Psoas muscle (tissue), 8 donors: ENCODE measurements at places on chromosomes 3 and 15.

DNA sequence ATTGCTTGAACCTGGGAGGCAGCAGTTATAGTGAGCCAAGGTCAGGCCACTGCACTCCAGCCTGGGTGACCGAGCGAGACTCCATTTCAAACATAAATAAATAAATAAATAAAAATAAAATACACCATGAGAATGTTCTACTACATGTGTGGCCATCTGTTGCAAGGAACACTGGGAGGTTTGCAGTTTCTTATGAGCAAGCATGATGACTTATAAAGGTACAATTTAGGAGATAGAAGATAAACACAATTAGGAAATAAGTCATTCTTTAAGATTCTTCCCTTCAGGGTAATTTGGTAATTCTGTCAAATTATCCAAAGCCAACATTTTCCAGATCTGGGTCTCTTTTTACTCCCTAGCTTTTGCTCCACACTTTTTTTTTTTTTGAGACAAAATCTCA is 13.4 kb downstream of the HTR3C start:
- no peak for DNase-seq

GRCh38 chr3:5874931-5875341 is 687.4 kb downstream of the EDEM1 start:
- DNase-seq = no peak

- no peak for DNase-seq
These were observed 302.2 kb downstream of the NAALADL2 start for GRCh38 chr3:175161291-175161690.

GRCh38 chr15:88745696-88746095 is 57.5 kb upstream of the ACAN start:
- no peak for DNase-seq

GRCh38 chr3:16134173-16134928 is 40.1 kb upstream of the GALNT15 start:
- no peak for DNase-seq

DNA sequence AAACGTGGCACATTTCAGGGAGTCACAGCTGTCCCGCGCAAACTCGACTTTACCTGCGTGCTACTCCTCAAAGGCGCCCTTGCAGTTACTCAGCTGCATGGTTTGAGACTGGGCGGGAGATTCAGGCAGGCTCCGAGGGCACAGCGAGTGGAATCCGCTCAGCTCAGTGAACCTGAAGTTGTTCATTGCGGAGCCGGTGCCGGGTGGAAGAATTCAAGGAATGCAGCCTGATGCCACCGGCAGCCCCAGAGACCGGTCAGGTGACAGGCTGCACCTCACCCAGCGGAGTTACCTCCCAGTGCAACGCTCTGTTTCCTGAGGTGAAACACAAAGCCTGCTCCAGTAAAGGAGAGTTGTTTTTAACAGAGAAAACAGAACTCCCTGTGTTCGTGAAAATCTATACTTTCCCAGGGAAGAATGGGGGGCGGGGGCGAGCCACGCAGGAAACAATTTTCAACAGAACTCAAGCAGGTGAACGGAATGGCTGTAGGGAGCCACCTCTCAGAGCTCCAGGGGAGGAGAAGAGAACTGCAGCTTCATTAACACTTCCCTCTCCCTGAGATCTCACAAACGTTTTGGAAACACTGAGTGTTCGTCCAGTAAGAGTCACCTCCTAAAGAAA is 3.8 kb downstream of the VEPH1 start:
- peak; percentile 14 for DNase-seq

- no peak for DNase-seq
These were observed 16.3 kb upstream of the ERC2 start for GRCh38 chr3:56484525-56485032.

- DNase-seq = no peak
These were observed 1.9 kb downstream of the RAB6B start for GRCh38 chr3:133893683-133894352.
